B cell (primary cell): ENCODE measurements at places on chromosomes 2 and 18.

GRCh38 chr2:241123816-241124536, 21.9 kb upstream of the MTERF4 start:
- DNase-seq = no peak

- peak; percentile 58 for DNase-seq
Observed at GRCh38 chr18:61893971-61894750, 1.4 kb upstream of the RNF152 start.

DNA sequence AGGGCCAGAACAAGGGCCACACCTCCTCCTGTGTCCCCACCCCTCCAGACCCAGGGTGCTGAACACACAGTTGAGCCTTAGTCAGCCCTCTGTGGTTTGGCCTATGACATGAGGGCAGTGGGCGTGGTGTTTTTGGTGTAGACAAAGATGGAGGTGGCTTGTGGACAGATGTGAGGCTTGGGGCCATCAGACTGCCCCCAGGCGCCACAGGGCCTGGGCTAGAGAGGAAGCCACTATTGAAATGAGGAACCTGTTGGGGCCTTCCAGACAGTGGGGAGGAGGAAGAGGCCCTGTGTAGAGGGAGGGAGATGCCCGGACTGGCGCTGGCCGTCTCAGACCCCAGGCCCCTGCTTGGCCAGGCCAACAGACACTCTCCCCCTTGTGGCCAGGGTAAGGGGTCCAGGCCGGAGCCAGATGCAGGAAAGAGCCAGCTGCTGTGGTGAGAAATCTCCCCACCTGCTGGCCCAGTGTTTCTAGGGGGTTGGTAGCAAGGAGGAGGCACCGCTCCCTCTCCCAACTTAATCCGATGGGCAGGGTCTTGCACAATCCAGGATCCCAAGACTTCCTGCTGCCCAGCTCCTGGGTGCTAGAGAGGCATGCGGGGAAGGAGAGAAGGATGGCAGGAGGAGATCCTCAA, 53.8 kb downstream of the SMAD7 start:
- DNase-seq = peak; percentile 70

- no peak for DNase-seq
Observed at GRCh38 chr2:15092691-15093090, 460.2 kb downstream of the LRATD1 start.

- DNase-seq = no peak
Observed at GRCh38 chr2:147789287-147789686, 55.5 kb upstream of the ACVR2A start.

GRCh38 chr2:73503992-73504570, 118.4 kb downstream of the ALMS1 start:
- DNase-seq = no peak
